ENCODE measurements at places on chromosomes 11 and 22.

DNA sequence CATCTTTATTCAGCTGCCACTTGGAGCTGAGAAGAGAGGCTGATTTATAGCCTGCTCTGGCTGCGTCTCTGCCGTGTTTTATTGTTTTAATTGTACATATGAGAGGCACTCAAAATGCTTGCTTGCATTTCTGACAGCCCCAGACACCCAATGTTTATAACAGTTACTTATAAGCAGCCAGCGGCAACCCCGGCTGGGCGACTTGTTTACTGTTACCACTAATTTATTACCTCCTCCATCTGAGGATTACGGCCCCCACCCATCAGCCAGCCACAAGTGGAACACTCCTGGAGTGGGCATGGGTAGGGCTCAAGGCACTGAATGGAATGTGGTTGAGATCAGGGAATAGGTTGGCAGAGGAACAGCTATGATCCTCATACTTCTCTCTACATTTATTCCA, 61.2 kb downstream of the CLPB start:
- peak; percentile 63 for DNase-seq

GRCh38 chr11:66468691-66469090, 2.0 kb downstream of the PELI3 start:
- no peak for DNase-seq

DNA sequence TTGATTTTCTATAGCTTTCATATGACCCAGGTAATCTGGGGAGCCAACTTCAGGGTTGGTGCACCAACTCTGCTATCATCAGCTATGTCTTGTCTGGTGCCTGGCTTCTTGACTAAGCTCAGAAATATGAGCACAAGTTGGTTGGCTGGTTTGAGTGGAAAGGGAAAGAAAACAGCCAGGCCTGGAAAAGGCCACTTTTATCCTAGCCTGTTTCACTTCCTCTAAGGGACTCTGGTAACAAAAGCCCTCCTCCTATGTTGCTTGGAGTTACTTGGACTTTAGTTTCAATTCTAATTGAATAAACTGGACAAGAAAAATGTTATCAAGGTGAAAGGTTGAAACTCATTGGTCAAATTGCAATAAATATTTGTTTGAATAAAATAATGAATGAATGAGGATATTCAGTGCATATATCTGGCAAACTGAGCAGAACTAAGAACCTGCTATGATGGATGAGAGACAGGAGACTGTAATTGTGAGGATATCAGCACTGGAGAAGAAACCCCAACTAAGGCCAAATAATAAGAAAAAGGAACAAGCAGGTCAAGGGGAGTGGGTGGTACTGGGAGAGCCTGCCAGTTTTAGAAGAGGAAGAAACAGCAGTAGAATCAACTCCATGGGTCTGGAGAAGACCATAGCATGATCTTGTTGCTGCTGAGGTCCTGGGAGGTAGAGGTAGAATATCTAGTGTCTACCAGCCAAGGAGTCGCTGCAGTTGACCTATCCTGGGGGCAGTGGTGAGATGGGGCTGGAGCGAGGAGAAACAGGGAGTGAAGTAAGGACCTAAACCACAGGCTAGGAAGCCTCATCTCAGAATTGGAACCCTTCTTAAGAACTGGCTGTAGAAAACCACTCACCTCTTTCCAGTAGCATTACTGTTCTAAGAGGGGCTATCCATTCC, 8.2 kb downstream of the ROBO4 start:
- DNase-seq = no peak

GRCh38 chr11:5288108-5288905, 13.4 kb downstream of the OR51B4 start:
- DNase-seq = no peak

DNA sequence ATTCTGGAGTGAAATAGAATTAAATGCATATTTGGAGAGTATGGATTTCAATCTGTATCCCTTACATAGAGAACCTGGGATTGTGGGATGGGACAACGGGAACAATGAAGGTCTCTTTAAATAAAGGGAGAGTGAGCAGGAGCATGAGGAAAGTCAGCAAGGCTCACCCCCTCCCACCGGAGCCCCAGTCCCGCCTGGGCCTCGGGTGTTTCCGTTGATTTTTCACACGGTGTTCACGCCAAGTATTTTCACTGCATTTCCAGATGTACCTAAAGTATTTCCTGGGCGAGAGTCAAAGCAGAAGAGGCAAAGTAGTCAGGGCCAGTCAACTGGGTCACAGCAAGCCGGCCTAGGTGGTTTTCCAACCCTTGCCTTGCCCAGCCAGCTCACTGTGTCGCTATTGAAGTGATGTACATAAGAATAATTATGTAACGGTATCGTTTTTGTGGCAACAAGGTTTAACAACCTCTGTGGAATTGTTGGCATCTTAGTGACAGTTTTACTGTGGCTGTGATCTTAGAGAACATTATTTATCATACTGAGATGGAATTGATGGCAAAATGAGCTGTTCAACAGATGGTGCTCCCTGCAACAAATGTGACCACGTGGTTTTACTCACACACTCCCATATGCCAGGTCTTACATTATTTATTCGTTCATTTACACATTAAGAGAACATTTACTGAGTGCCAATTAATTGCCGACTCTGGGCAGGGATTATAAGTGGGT, 177.3 kb downstream of the ADAMTS15 start:
- DNase-seq = no peak

DNA sequence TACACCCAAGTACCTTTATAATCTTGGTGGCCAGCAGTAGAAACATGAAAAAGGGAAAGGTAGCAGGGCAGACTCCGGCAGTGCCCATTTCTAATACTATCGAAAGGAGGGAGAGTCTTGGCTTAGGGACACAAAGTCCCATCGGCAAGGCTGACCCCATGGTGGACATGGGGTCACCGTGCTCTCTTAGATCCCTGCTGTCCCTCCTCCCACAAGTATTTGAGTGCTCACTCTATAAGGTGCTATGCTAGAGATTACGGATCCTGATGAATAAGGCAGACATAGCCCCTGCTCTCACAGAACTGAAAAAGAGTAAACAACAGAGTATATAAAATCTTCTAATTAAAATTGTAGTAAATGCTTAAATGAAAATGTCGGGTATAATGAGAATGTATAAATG, 172.4 kb upstream of the PITPNB start:
- DNase-seq = no peak

DNA sequence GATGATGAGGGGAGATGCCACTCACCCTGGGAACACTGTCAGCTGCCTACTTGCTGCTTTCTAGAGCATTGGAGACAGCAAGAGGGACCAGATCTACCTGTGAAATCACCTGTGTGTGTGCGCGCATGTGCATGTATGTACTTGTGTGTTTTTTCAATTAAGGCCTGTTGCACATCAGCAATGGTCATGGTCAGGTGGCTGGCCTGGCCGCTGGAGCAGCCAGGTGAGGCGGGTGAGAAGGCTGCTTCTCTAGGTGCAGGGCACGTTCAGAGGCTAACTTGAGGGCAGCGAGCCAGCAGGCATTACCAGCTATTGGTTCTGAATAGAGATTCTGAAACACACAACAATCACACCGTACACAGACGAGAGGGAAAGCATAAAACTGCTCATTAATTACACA, 65.1 kb downstream of the PARVG start:
- DNase-seq = peak; percentile 46

GRCh38 chr11:112223121-112223520, 3.1 kb upstream of the PTS start:
- DNase-seq = no peak

DNA sequence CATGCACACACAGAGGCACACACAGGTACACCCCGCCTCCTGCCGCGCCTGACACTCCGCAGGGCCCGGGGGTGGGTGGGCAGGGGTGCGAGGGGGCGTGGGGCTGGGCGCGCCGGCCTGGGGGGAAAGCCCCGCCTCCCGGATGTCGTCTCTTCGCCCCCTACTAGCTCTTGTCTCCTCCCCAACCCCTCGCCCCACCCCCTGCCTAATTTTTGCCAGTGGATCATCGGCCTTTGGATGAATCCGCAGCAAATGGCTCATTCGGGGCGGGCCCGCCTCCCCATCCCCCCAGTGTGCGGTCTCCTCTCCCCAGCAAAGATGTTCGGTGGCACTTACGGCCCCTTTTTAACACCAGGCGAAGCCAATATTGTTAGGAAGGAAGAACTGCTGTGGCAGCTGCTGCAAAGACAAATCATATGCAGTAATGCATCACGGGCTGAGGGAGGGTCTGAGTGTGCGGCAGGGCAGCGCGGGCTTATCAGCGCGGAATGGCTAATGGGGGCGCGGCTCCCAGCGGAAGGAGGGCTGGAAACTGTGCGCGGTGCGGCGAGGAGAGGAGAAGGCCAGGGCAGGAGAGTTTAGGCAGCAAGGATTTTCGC, 13.4 kb upstream of the NECTIN1 start:
- DNase-seq = no peak

- no peak for DNase-seq
Observed at GRCh38 chr22:42430528-42431125, 1.6 kb downstream of the NFAM1 start.

- no peak for DNase-seq
Observed at GRCh38 chr11:125078516-125079140, 15.5 kb downstream of the SLC37A2 start.

DNA sequence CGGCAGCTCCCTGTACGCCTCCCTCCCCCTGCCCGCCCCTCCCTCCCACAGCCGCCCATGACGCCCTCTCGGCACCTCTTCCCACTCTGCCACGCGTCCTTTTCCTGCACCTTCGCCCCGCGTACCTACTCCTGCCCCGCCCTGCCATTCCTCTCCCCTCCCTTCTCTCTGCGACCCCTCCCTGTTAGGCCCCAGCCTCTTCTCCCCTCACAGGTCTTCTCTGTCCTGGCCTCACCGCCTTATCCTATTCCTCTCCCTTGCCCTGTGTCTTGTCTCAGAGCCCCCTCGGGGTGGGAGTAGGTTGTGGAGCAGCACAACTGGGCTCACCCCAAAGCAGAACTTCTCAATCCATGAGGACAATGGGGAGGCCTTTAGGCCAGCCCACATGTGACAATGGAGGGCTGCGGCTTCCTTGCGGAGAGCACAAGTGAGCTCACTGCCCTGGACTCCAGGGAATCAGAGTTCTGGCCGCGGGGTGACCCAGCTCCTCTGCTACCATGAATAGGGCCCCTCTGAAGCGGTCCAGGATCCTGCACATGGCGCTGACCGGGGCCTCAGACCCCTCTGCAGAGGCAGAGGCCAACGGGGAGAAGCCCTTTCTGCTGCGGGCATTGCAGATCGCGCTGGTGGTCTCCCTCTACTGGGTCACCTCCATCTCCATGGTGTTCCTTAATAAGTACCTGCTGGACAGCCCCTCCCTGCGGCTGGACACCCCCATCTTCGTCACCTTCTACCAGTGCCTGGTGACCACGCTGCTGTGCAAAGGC, 539 bp downstream of the SLC35C1 start:
- DNase-seq = peak; percentile 76

DNA sequence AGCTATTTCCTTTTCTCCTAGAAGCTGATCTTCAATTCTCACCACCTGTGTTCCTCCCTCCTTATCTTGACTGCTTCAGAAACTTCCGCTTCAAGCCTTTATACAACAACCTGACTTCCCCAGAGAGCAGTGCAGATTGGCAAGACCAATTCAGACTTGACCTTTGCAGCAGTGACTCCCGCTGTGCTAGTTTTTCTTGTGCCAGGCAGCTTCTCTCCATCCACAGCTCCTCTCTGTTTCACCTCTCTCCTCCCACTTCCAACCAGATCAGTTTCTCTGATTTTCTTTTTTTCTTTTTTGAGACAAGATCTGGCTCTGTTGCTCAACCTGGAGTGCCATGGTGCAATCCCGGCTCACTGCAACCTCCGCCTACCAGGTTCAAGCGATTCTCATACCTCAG, 74.3 kb downstream of the GRAMD1B start:
- DNase-seq = no peak

DNA sequence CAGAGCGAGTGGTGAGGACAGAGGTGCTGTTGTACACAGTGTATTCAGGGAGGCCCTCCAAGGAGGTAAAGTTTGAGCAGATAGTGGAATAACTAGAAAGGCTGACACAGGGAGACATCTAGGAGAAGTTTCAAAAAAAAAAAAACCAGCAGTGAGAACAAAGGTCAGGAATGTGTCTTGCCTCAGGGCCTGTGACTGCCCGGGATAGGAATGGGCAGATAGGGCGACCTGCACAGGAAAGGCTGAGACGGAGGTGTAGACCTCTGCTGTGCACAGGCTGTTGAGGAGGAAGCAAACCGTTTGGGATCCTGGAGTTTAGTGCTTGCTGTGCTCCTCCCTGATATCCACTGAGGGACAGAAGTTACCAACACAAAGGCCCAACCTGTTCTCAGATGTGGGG, 406.5 kb upstream of the B3GAT1 start:
- no peak for DNase-seq

GRCh38 chr11:5596607-5597201, at the start of gene TRIM6:
Gene TRIM6 (plus strand): TSS chr11:5596637. CDS start chr11:5596898, 261 bp downstream.
- DNase-seq = peak; percentile 74

DNA sequence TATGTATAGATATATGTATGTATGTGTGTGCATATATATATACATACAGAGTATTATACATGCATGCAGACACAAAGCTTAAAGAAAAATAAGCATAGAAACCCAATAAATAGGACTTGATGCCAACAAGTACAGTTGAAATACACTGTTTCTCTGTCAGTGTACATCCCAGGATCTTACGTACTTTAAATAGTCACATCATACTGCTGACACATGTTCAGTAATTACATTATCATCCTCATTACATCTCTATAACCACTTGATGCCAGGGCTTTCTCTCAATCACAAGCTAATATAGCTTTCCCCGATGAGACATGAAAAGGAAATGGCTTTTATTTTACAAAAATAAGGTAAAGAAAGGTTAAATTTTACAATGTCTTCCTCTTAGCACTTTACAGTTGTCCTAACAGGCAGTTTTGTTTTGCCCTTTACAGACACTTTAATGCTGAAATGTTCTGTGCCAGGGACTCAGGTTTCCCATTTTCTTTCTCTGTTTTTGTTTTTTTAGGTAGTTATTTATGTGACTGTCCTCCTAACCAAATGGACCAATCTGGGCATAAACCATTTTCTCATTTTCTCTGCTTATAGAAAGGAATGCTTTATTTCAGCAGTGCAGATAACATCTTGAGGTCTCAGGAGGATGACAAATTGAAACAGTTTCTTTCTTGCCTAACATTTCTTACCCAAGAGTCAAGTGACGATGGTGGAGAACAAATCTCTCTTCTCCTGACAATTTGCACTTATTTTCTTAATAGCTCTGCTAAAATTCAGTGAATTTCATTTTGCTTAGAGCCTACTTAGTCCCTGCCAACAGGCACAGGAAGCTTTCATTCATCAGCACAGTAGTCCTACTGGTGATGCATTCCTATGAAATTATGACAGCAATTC, 350.2 kb downstream of the TTC28 start:
- DNase-seq = no peak

GRCh38 chr11:106061954-106062949, 14.9 kb downstream of the KBTBD3 start:
- no peak for DNase-seq

DNA sequence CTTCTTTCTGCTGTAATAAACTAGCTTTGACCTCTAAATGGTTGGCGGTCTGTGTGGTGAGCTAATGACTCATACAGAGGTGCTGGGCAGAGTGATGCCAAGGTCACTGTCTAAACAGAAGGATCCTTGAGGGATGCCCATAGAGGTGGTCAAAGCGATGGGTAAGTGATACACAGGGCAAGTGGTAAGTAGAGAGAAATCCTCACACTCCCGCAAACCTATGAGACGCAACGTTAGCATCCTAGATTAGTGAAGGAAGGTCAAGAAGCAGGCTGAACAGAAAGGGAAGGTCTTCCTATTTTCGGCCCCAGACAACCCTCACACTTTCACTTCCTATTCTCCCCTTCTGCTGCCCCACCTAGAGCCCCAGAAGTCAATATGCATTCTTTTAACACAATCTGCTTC, 65.6 kb upstream of the SESN3 start:
- DNase-seq = peak; percentile 51

All from DMS53 (cell line).